Stimulated activated CD4-positive, alpha-beta T cell treated with anti-CD3 and anti-CD28 coated beads, Interleukin-4, amount 100 ng/mL, for 24 hours (primary cell): ENCODE measurements at places on chromosomes 6 and 20.
A peak's percentile ranks its signal among the peaks of the same experiment; 100 is the strongest.

- DNase-seq: no peak
These were observed 161.4 kb downstream of the CLIC5 start for GRCh38 chr6:45854149-45854742.

DNA sequence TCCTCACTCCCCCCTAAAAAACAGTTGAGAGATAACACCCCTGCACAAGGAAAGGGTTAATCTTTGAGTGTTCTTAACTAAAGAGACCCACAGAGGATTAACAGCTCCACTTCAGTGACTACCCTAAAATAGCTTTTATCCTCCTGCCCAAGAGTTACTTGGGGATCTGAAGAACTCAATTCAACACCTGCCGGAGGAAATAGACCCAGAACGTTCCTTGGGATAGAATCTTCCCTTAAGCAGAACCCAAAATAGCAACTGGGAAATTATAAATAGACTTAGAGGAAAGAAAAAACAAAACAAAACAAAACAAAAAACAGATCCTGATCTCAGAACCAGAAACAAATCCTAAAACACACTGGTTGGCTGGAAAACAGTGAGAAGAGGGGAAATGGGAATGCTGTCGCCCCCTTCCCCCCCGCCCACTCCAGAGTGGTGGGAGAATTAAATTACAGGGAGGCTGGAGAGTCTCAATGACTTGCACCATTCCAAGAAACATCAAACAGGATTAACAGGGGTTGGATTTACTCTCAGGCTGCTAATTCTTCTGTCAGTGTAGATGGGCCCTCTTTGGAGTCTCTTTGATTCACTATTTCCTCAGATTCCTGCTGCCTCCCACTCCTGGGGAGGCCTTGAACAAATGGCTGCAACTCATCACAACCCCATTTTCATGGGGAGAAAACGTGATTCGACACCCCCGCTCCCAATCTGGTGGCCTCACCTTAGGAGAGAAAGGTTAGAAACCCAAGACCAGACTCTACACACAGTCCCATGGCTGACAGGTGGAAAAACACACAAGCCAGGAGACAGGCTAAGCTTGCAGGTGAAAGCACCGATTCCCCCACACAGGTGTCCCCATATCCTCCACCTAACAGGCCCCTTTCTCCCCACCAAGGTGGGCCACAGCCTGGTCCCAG is 1.4 kb downstream of the PLAGL2 start:
- peak; percentile 39 for DNase-seq

DNA sequence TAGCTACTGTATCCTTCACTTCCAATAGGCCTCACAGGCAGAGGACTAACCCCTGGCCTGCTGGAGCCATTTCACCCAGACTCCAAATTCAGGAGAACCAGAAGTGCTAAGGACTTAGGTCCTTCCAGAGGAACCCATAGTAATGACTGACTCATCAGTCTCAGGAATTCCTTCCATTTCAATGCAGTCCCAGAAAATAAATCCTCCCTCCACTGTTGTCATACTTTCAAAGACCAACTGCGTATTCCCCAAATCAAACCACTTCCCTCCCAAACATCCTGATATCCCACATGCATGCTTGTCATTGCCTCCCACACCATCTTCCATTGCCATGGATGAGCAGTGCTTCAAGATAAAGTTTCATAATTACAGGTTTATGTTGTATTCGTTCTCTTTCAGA is 31.8 kb upstream of the NT5E start:
- DNase-seq: no peak

GRCh38 chr6:3533981-3534380 is 77.1 kb upstream of the SLC22A23 start:
- no peak for DNase-seq

DNA sequence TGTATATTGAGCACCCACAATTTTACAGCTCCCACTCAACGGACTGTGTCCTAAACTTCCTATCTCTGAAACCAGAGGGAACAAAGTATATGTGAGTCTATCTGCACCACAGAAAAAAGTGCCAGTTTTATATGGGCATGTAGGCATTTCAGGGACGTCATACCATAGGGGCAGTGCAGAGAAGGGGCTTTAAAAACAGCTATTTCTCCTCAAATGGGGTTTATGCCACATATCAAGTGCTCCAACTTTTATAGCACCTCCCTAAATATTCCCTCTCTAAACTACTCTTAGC is 28.9 kb upstream of the ASF1A start:
- DNase-seq: no peak

GRCh38 chr6:46684771-46685170 is 2.9 kb upstream of the TDRD6 start:
- no peak for DNase-seq

- DNase-seq: no peak
These were observed 78.9 kb downstream of the ELOVL5 start for GRCh38 chr6:53269827-53270226.

DNA sequence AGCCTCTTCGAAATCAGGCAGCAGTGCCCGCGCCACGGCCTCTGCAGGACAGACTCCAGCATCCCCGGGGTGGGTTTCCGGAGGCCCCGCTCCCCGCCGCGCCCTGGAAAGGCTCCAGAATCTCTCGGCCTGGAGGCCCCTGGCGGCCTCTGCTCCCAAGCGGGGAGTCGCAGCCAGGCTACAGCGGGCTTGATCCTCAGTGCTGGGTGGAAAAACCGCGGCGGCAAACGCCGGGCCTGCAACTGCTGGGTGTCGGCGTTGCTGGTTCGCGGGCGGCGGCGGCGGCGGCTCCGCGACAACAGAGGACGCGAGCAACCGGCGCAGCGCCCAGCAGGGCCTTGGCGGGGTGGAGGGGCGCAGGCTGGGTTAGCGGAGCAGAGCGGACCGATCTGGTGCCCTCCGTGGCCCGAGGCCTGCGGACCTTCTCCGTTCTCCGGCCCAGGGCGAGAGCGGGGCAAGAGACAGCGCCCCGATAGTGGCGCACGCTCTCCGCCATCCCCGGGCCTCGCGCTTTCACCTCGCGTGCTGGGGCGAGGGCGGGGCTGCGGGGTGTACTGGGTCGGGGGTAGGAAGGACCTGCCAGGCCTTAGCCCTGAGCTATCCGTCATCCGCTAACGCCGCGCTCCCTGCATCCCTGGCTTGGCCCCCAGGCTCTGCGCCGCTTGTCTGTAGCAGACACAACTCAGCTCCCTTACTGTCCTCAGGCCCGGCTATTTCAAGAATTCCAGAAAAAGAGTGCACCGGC is 3.4 kb upstream of the ZNF292 start:
- DNase-seq: peak; percentile 76

- DNase-seq: no peak
These were observed 245.3 kb downstream of the QKI start for GRCh38 chr6:163659803-163660202.

GRCh38 chr6:99520855-99521632 is 5.8 kb upstream of the USP45 start:
- DNase-seq: peak; percentile 72

GRCh38 chr6:150905769-150906168 is 40.3 kb downstream of the MTHFD1L start:
- DNase-seq: no peak

GRCh38 chr6:34574647-34575293 is 18.6 kb upstream of the SPDEF start:
- DNase-seq: no peak

GRCh38 chr6:160871320-160871719 is 120.2 kb upstream of the MAP3K4 start:
- no peak for DNase-seq

DNA sequence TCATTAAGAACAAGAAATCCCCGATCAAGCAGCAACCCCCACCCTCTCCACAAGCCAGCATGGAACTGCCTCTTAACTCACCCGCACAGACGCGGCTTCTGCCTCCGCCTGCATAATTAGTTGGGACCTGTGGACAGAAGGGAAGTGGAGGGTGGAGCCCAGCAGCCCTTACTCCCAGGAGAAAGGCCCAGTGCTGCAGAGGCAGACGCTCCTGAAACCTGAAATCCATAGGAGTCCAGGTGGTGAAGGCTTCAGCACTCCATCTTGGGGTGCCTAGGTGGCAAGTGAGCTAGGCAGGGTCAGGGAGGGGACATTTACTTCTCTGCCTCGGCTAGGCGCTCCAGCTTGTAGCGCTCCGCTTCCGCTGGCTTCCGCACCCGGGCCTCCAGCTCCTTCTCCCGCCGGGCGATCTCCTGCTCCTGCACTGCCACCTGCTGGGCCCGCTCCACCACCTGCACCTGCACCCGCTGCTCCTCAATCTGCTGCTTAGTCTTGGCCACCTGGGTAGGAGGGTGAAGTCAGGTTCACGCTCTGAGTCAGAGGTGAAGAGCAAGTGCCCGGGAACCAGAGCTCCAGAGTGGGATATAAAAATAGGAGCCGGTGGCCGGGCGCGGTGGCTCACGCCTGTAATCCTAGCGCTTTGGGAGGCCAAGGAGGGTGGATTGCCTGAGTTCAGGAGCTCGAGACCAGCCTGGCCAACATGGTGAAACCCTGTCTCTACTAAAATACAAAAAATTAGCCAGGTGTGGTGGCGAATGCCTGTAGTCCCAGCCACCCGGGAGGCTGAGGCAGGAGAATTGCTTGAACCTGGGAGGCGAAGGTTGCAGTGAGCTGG is 10.7 kb downstream of the TUBB start:
- DNase-seq: peak; percentile 89

GRCh38 chr6:149889326-149889725 is 8.6 kb downstream of the RAET1E start:
- no peak for DNase-seq

DNA sequence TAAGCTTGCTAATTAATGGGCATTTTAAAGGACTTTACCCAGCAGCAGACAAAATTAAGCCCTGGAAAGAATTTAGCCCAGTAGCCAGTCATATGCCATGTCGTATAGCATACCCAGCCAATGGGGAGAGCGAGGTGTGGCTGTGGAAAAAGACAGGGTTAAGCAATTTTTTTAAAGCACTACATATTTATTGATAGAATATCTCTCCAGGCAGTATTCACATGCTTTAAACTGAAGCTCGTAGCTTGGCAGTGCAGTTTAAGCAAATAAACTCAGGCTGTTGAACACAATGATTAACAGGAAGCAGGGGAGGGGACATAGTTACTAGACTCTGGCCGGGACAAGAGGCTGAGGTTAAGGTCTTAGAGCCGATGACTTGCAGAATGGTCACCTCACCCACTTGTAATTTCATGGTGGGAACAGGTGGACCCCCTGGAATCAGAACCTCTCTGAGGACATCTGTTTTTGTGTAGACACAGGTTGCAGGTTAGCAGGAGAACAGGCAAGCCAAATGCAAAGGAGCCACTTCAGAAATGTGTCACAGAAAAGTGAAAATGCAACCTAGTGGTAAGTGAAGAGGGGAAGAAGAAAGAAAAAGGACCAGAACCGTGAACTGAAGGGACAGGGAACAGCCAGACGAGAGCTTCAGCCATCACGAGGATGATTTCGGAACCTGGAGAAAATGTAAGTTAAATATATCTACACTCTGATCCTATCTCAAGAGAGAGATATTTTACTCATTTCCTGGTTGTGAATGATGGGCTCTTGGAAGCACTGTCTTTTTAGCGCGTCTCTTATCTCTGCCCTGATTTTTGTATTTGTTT is 7.2 kb downstream of the GCNT2 start:
- DNase-seq: no peak

GRCh38 chr20:35637276-35637675 is 21.6 kb downstream of the SPAG4 start:
- DNase-seq: no peak

- no peak for DNase-seq
These were observed 410.5 kb upstream of the MAN1A1 start for GRCh38 chr6:119760046-119760445.

DNA sequence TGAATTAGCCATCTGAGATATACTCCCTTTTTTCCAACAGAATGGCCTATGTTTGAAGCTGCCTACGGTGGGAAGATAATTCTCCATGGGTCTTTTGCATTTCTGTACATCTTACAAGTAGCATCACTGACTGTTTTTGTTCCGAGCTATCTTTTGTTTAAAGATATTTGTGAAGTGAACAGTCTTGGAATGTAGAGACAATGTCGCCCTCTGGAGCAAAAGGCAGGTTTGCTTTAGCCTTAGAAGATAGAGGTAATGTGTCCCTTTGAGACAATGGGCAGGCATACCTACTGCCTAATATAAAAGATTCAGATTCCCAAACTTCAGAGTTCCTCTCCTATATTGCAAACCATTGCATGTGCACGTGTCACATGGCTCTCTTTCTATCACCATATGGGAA is 347.8 kb upstream of the CNR1 start:
- no peak for DNase-seq

DNA sequence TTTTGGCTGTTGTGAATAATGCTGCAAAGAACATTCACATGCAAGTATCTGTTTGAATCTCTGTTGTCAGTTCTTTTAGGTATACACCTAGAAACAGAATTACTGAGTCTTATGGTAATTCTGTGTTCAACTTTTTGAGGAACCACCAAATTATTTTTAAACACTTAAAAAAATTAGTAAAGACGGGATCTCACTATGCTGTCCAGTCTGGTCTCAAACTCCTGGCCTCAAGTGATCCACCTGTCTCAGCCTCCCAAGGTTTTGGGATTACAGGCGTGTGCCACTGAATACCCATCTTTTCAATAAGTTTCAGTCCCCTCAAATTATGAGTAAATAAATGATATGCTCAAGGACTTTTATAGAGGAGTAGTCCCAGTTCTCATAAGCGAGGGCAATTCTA is 17.5 kb downstream of the SPATS1 start:
- no peak for DNase-seq

DNA sequence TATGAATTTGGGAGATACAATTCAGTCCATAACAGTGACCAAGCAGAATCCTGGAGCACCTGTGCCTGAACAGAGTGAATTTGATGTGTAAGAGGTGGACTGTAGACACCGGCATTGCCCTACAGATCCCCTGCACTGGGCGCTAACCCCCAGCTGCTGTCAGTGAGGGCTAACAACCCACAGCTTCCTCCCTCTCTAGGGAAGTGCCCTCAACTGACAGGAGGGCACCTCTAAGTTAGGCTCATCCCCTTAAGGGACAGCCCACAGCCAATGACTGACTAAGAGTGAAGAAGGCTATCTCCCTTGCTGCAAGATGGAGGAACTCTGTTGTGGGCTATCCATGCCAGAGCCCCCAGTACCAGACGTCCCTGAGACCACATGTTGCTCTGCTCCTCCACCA is 15.3 kb upstream of the BPIFB1 start:
- no peak for DNase-seq

GRCh38 chr20:14959506-14960475 is 622.4 kb upstream of the FLRT3 start:
- no peak for DNase-seq

DNA sequence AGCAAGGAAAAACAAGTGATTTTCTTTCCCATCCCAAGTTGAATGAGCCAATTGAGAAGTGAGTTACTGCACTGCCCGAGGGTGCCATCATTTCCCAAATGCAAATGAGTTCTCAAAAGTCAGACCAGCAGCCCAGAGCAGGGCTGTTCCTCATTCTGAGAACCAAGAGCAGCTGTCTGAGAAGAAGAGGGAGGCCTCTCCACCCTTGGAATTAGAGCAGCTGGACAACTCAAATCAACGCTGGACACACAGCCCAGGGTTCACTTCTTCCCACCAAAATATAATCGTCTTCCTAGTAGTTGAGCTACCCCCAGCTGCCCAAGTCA is 4.6 kb upstream of the PREX1 start:
- DNase-seq: no peak
